ENCODE measurements at places on chromosomes 7 and 10.

- no peak for DNase-seq
These were observed 95.9 kb downstream of the TRRAP start for GRCh38 chr7:98974205-98974604.

GRCh38 chr7:80748363-80749042 lies 110.1 kb downstream of the CD36 start:
- DNase-seq = peak; percentile 53

DNA sequence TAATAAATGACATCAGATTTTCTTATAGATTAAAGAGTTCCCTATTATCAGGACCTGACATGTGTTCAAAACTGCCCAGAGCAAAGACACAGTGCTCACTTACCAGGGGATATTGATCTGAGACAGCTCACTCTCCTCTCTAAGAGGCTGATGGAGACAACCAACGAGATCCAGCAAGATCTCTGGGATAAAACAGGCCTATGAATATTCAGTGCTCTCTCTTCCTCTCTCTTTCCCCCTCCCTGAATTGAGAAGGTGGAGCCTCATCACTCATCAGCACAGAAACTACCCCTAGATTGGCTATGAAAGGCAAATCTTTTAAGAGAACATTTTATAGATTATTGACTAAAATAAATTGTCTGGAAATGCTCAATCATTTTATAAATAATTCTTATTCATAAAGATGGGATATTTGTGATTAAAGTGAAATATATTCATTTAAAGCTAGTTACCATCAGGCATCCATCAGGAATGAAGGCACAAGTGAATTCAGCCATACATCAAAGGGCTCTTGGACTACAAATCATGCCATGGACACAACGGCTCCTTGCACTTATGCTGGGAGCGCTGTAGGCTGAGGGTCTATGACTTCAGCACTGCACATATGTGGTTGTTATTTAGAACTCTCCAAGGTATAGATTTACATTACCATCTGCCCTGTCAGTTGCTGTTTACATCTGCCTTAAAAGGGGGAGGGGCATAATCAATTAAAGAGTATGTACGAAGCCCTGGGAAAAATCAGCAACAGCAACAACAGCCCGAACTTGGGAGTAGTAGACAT lies 3.4 kb upstream of the PPP1R17 start:
- DNase-seq = no peak

- DNase-seq = no peak
These were observed 7.4 kb upstream of the PTPRN2 start for GRCh38 chr7:158595068-158595467.

GRCh38 chr7:119545118-119545517 lies 727.9 kb upstream of the KCND2 start:
- peak; percentile 63 for DNase-seq

DNA sequence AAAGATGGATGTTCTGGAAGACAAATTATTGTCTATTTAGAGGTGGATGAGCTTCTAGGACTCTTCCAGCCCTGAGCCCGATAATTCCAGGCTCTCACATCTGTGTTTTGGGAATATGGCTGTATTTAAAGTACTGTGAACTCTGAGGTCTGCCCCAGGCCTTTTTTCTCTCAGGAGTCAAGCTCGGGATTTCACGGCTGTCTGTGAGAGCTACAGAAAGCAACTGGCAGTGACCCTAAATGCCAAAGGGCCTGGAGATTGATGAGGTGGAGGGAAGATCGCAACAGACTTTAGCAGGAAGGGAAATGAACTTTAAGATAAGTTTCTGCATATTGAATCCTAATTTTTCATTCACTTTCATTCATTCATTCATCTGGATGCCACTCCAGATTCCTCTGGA lies 51.0 kb upstream of the COL13A1 start:
- no peak for DNase-seq

GRCh38 chr7:2515424-2516193 lies 4.0 kb upstream of the LFNG start:
- DNase-seq = no peak

DNA sequence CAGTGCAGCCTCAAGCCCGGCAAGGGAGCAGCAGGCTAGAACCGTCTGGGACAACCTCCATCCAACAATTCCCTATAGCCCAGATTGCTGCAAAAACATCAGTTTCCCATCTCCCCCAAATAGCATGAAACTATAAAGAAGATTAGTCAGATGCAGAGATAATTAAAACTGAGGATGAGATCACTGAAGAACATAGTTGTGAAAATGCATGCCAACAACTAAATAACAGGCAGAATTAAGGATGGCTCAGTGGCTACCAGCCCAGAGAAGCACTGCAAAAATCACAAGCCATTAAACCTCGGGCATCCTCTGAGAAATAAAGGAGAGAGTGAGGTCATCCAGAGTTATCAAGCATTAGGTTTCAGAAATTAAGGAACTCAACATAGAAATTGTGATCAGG lies 427.1 kb downstream of the TNS3 start:
- DNase-seq = no peak

DNA sequence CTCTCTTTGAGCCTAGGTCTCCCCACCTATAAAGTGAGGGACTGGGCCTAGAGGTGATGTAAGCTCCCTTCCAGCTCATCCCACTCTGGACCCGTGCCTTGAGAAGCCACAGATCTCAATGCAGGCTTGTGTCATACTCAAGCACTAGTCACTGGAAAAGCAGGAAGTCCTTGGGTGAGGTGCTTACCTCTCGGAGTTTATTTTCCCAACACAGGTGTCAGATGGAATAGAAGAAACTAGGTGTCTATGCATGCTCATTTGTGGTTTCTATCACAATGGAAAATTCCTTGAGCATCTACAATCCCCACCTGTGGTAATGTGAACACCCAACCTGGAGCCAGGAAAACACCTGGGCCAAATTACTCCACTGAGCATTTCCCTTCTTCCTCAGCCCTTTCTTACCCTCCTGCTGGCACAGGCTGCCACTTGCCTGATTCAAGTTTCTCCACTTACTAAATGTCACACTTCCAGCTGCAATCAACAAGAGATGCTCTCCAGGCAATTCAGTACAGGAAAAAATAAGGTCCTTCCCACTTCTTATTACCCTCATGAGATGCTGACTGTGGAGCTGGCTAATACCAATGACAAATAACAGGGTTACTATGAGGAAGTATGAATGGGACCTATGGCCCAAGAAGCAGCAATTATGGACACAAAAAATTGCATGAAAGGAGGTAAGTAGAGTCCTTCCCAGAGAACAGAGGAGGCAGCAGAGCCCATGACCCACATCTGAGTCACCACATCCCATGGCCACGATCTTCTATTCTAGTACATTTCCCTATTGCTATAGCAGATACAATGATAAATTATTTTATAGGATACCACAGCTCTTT lies 13.1 kb downstream of the LSM5 start:
- DNase-seq = no peak

DNA sequence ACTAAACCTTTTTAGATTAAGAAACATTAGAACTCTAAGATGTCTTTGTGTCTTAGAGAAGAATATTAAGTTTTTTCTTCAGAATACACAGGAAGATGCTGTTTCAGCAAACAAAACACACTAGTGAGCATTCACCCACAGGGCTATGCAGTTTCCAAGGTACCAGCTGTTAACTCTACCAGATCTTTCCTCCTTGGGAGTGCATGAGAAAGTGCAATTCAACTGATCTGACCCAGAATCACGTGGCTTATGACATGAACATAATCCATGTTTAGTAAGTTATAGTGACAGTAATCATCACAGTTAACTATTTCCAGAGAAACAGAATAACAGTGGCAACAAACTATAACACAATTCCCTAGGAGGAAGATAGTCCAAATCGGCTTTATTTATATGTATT lies 270.7 kb downstream of the CACNA2D1 start:
- no peak for DNase-seq

GRCh38 chr10:129758207-129759021 lies 205.7 kb downstream of the EBF3 start:
- DNase-seq = no peak

DNA sequence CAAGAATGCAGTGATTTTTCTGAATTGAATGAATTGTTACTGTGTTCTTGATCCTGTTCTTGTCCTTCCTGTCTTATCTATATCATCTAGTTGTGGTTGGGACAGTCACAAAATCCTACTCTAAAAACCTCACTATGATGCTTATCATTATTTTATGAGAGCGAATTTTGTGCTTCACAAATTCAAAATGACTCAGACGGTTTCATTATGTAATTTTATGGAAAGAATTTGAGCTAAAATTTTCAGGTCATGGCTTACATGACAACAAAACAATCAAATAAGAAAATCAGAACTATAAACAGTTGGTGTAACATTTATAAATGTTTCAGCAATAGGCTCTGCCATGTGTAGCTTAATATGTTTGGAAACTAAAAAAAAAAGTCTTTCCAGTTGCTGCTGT lies 6.9 kb downstream of the PRKAR2B start:
- no peak for DNase-seq

GRCh38 chr10:74011770-74012169 lies 13.9 kb downstream of the VCL start:
- peak; percentile 92 for DNase-seq

- DNase-seq = peak; percentile 45
These were observed 1.2 kb downstream of the UPP1 start for GRCh38 chr7:48090095-48090805.

DNA sequence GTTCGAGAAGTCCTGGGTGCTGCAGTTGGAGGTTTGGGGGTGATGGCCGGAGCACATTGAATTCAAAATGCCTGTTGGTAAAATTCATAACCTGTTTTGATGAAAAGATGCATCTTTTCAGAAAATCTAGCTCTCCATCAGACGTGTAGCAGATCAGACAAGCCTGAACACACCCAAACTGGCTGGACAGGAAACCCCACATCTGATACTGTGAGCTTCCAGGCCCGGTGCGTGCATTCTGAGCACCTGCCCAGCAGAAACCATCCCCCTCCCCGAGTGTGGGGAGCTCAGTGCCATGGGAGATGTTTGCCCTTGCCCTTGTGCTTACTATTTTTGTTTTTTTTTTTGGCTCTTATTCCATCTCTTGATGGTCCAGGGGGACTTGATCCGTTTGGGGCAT lies 417.1 kb downstream of the TCERG1L start:
- DNase-seq = no peak

DNA sequence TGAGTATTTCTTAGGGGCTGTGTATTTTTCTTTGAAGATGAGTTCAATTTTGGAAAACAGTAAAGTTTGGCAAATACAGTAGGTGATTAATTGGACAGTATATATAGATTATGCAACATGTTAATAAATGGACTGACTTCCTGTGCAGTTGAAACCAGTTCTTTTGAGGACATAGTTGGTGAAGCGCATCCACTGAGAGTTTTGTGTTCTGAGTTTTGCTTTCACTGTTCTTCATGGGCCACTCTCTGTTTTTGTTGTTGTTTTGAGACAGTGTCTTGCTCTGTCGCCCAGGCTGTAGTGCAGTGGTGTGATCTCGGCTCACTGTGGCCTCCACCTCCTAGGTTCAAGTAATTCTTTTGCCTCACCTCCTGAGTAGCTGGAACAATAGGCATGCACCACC lies 109.0 kb downstream of the SDHAF3 start:
- DNase-seq = no peak

DNA sequence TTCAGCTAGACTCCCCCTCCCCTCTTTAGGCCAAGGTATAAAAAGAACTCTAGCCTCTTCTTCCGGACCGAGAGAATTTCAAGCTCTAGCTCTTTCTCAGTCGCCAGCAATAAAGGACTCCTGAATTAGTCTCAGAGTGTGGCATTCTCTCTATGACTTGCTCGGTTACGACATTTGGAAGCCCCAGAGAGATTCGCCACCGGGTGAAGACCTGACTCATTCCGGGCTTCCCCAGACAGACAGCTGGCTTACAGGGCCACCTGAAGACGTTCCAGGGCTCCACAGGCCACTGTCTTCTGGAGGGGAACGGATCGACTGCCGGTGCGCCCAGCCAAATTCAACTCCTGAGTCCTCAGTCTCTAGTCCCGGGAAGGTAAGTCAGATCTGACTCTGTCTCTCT lies at the start of gene AKR1B15:
TSS of gene AKR1B15 (plus strand) at position 234 of the 400 bp plus-strand sequence. CDS start 15,510 bp downstream, outside the sequence.
- DNase-seq = no peak

DNA sequence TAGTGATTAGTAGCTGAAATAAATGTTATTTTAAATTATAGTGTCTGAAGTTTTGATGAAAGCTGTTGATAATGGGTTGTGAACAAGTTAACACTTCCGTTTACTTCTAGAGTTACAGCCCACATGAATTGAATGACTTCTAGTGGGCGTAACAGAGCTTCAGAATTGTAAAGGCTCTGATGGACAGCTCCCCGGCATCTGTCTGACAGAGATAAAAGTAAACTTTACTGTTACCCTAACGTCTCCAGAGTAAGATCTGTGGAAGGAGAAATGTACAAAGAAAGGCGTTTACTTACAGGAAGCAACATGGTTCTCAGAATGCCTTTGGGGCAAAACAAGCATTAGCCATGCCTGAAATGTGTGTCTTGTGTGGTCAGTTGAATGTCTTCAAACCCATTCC lies 124.4 kb downstream of the ADARB2 start:
- DNase-seq = no peak

- no peak for DNase-seq
These were observed 71.9 kb downstream of the FAM13C start for GRCh38 chr10:59290448-59290847.

- DNase-seq = no peak
These were observed 185.0 kb downstream of the STK31 start for GRCh38 chr7:23894892-23895569.

DNA sequence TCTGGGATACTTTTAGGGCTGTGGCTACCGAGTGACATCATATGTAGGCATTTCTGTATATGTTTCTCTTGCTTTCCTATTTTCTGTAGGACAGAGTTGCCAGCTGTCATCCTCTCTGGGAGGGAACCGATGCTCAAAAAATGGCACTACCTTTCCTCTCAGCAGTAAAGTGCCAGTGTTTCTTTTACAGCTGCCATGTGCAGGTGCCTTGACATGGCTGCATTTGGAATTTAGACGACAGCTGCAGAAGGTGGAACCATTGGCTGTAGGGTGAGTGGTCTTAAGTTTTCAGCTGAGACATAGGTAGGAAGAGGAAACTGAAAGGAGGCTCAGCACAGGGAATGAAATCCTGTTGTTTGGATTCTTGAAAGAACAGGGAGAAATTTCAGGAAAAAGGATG lies 20.2 kb upstream of the RPA3 start:
- no peak for DNase-seq

DNA sequence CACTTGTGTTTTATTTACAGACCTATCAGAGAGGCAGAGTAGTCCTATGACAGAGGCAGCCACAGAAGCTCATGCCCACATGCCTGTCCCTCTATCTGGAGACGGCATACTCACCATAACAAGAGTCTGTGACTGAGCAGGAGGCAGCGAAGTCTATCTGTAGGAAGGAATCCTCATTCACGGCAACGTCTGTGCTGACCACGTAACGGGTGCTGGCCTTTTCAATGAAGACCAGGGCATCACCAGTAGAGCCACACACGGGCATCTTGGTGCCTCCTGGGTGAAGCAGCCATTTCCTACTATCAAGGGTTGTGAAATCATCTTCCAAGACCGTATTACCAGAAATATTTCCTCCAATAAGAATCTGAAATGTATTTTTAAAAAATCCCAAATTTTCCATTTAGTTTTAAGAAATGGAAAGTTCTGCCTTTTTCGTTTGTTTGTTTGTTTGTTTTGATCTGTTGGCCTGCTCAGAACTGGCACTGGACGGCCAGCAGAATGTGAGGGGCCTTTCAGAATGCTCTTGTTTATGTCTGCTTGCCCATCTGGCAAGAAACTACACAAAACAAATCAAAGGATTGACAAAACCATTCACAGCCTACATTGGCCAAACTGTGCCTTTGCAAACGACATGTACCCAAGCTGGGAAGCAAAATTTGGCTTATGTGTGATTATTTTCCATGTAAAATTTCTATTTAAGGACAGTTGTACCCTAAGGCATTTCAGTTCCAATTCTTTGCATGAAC lies 93.1 kb upstream of the SLC26A5 start:
- no peak for DNase-seq

GRCh38 chr10:92265687-92266258 lies 25.1 kb downstream of the CPEB3 start:
- no peak for DNase-seq
